ENCODE measurements at places on chromosomes 6 and 20. TPM values are rescaled to one million over a fixed set of nuclear protein-coding genes. Genes with fewer than 3 reads are reported as not detected.
A peak's percentile ranks its signal among the peaks of the same experiment; 100 is the strongest.

TFAP2C gene
- not detected for total RNA-seq

GRCh38 chr6:26234421-26235301, 130.3 kb upstream of the BTN3A2 start:
- DNase-seq = peak; percentile 90

- DNase-seq = peak; percentile 2
Measured at GRCh38 chr20:64244870-64245603, 10.5 kb upstream of the PCMTD2 start.

DNA sequence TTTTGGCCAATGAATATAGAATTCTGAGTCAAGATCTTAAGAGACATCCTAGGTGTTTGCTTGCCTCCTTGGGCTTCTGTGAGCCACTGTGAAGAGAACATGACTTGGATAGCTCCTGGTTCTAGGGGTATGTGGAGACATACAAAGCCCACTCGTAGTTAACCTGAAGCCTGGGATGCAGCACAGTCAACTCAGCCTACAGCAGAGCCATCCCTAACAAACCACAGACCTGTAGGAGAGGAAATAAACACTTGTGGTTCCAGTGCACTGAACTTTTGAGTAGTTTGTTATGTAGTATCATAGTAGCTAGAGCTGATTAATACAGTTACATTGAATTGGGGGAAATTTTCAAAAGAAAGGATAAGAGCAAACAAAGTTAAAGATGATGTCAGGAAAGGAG, 474.4 kb upstream of the HSF2 start:
- DNase-seq = no peak

GRCh38 chr6:41255638-41256246, 27.6 kb downstream of the TREML4 start:
- no peak for DNase-seq

COX4I2 gene
- not detected for total RNA-seq

HSPA1B gene
- 50.1 TPM for total RNA-seq

NUP43 gene
- 71.9 TPM for total RNA-seq

DNA sequence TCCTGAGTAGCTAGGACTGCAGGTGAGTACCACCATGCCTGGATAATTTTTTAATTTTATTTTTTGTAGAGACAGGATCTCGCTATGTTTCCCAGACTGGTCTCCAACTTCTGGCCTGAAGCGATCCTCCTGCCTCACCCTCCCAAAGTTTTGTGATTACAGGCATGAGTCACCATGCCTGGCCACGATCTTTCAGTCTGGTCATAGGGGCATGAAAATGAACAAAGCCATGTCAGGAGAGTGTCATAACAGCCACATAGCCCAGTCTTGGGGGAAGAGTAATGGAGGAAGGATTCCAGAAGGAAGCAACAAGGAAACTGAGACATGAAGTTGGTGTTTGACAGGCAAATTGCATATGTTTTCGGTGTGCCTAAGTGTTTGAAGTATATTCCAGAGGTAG, 17.0 kb upstream of the SNX3 start:
- no peak for DNase-seq

PI16 gene
- 0.24 TPM for total RNA-seq

FLRT3 gene
- not detected for total RNA-seq

DNA sequence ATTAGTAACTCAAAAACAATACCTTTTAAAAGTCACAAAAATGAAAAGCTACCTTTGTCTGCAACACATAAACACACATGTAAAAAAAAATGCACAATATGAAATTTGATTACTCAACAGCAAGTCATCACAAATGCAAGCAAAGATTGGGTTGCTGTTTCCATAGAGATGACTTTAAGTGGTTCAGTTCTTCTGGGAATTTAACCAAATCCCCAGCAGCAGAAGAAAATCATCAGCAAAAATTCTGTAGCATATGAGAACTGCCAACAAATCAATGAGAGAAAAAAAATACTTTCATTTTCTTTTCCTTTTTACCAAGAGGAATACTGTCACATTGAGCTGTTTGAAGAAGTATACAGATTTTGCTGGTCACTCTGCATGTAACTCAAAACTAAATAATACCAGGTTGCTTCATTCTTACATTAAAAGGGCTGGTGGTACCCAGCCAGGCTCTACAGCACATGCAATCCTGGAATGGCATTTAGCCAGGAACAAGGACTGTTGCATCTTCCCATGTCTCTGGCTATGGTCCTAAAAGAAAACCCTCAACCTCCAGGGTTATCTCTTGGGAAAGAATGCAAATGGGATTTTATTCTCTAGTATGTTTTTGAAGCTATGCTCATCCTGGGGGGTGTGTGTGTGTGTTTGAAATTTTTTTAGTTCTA, 158.3 kb downstream of the OPRM1 start:
- no peak for DNase-seq

GRCh38 chr6:34909320-34909883, 20.3 kb downstream of the ANKS1A start:
- DNase-seq = no peak

GRCh38 chr6:149963462-149964307, at the start of gene ULBP1:
Gene ULBP1, plus strand, starts transcription at chr6:149963943. Its CDS starts 107 bp downstream, at chr6:149964050.
- DNase-seq = peak; percentile 93

Measured in activated naive CD4-positive, alpha-beta T cell treated with anti-CD3 and anti-CD28 coated beads for 36 hours (primary cell).